ENCODE measurements at places on chromosomes 7 and 10.

DNA sequence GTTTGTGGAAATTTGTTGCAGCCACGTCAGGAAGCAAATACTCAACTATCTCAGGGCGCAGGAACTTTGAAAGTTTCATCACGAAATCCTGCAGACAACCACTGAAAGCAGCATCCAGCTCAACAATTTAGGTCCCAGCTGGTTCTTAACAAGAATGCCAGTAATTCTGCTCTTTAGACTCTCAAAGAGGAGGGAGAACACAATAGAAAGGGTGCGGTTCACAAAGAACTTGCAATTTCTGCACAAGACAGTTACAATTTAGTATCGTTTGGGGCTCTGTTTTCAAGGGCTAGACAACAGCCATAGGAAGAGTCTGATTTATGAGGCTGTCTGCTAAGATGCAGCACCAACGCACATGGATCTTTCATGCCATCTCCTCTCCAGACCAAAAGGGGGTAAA lies 223.1 kb downstream of the FGFR2 start:
- DNase-seq, result no peak

- no peak for DNase-seq
Measured at GRCh38 chr10:6514180-6514579, 65.9 kb downstream of the PRKCQ start.

GRCh38 chr7:48094861-48095293 lies 5.8 kb downstream of the UPP1 start:
- no peak for DNase-seq

- DNase-seq, result no peak
Measured at GRCh38 chr10:98316661-98317060, 48.7 kb upstream of the LOXL4 start.

Measured in activated naive CD4-positive, alpha-beta T cell (primary cell).